Activated T-helper 1 cell treated with anti-CD3 and anti-CD28 coated beads, Interleukin-12 subunit alpha, Interleukin-12 subunit beta, Interleukin-2, Interleukin-4 antibody, amounts not matched to agents 30 ng/mL and 10 ng/mL and 1 ng/mL, durations not matched to agents 14 hours and 24 hours and 36 hours (primary cell): ENCODE measurements at places on chromosomes 7 and 10. TPM values are rescaled to one million over a fixed set of nuclear protein-coding genes. Genes with fewer than 3 reads are reported as not detected.
A peak's percentile ranks its signal among the peaks of the same experiment; 100 is the strongest.

GRCh38 chr10:3333426-3333825 lies 160.8 kb upstream of the PITRM1 start:
- no peak for DNase-seq
- H3K36me3 ChIP-seq: no peaks in the 10 kb centered on the region
- no peak overlapping the region for H3K27ac ChIP-seq

GRCh38 chr10:56596257-56596656 lies 235.2 kb upstream of the ZWINT start:
- no peaks in the 10 kb centered on the region for H3K36me3 ChIP-seq
- no peaks in the 10 kb centered on the region for H3K4me1 ChIP-seq
- H3K27me3 ChIP-seq: no peaks in the 10 kb centered on the region
- no peak overlapping the region for H3K4me3 ChIP-seq
- no peak overlapping the region for H3K27ac ChIP-seq
- DNase-seq: no peak

DNA sequence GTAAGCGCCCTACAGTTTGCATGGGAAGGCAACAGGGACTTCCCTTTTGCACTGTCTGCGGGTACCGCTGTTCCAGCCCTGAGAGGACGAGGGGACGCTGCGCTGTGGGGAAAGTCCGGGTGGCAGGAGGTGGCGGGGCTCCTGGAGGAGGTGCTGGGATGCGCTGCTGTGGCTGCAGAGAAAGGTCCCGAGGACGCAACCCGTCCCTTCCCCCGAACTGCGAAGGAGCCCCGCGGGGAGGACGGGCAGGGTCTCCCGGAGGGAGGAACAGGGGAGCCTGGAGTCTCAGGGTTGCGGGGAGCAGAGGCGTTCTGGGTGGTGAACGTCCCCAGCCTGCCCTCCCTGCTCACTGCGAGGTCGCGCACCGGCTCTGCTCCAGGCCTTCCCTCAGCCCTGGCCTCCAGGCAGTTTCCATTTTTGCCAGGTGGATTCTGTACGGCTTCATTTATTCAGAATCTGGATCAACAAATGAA lies 91.6 kb downstream of the CXCL12 start:
- no peak overlapping the region for H3K4me3 ChIP-seq
- H3K27ac ChIP-seq: no peak overlapping the region
- H3K36me3 ChIP-seq: no peaks in the 10 kb centered on the region
- no peaks in the 10 kb centered on the region for H3K4me1 ChIP-seq

DNA sequence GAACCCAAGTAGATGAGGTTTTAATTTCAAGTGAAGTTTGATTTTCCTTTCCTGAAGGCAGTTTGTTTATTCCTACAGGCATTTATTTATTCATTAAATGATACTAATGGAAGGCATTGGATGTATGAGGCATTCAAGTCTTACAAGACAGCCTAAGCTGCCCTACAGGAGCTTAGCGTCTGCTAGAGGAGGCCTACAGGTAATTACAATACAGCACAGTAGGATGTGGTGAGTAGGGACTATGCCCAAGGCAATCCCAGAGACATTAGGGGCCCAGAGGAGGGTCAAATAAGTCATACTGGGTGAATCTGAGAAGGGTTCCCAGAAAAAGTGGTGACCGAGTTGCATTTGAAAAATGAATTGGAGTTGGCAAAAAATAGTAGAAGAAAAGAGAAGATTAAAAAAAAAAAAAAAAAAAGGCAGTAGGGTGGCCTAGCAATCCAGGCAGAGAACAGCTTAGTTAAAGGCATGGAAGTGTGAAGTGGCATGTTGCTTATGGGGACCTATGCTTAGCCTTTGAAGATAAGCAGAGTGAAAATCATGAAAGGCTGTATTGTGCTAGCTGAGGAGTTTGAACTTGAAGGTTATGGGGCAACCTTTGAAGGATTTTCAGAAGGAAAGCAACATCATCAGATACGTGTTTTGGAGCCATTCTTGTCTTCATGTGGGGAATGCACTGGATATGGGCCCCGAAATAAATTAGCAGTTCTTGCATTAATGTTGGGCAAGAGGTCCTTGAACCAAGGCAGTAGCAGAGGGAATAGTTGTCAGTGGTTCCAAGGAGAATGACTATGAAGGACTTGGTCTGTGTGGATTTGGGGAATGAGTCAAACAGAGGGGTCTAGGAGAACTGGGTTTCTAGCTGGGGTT lies 65.5 kb downstream of the SNX10 start:
- peaks cover 9% of the 10 kb centered on the region for H3K36me3 ChIP-seq
- H3K27me3 ChIP-seq: no peaks in the 10 kb centered on the region
- DNase-seq: no peak

DNA sequence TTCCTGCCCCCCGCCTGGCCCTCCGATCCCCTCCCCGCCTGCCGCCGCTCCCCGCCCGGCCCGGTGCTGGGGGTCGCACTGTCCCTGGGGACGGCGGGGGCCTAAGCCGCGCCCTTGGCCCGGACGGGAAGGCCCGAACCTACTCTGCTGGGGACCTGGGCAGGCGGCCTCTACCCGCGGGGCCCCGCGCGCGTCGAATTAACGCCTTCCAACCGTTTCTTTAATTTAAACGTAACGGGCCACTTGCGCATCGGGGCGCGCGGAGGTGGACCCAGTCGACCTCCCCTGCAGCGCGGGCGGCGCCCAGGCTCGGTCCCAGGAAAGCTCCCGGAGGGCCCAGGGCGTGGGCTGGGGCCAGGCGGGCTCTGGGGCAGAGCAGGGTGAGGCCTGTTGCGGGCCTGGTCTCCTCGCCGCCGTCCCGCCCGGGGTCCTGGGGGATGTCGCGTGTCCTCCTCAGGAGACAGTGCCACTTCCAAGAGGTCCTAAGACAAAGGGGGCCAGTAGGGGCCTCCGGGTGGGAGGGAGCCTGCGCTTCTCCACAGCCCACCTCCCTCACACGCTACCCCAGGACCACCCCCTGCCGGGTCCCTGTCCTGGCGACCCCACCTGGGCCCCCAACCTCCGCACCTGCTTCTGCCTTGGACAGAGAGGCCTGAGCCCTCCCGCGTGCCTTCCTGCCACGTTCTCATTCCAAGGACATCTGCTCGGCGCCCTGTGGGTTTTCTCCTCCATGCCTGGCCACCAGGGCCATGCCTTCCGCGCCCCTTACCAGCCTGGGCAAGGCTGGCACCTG lies 658 bp upstream of the PTPRN2 start:
- H3K27me3 ChIP-seq: peaks cover 13% of the 10 kb centered on the region
- no peak for DNase-seq
- peak overlapping the region; percentile 20 for H3K4me3 ChIP-seq

- H3K36me3 ChIP-seq: no peaks in the 10 kb centered on the region
- no peak overlapping the region for H3K27ac ChIP-seq
- H3K27me3 ChIP-seq: peaks cover 19% of the 10 kb centered on the region
- no peak overlapping the region for H3K4me3 ChIP-seq
- DNase-seq: no peak
These were observed 3.4 kb downstream of the CLDN3 start for GRCh38 chr7:73766556-73767229.

Gene ADAMTS14
- 0.21 and 0.37 TPM in 2 replicates for total RNA-seq

Gene CLEC2L
- total RNA-seq: not detected in 2 replicates

GRCh38 chr10:3902054-3902808 lies 117.2 kb upstream of the KLF6 start:
- peak overlapping the region; percentile 93 for H3K27ac ChIP-seq
- peak overlapping the region; percentile 22 for H3K4me3 ChIP-seq
- peak; percentile 47 for DNase-seq
- H3K4me1 ChIP-seq: peaks cover 38% of the 10 kb centered on the region

DNA sequence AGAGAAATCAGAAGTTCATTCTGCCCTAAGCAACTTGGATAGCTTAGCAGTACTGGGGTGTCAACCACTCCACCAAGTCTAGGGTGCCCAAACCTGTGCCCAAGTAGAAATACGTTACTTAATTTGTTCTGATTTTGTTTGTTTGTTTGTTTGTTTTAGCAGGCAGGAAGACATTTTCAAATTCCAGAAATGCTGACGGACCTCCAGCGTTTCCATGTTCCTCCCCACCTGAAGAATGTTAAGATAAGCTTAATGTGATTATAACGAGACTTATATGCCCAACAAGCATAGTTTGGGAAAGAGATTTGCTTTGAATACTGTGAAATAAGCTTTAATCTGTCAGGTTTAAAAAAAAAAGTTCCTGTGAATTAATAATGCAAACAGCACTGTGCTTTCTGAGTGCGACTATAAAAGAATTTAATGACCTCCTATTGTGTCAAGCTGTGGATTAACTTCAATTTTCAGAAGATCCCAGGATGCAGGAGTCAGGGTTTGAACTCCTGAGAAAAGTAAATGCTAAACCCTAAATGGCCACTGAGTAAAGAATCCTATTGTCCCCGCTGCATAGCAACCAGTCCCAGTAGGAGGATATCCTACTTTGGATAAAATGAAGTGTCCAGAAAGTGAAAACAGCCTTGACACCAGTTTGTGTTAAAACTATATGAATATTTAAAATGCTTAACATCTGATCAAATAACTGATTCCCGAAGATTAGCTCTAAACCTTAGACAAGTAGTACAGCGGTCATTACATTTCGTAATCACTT lies 56.5 kb downstream of the LYZL1 start:
- H3K36me3 ChIP-seq: no peaks in the 10 kb centered on the region
- H3K4me3 ChIP-seq: no peak overlapping the region
- H3K27me3 ChIP-seq: no peaks in the 10 kb centered on the region
- H3K27ac ChIP-seq: no peak overlapping the region
- H3K4me1 ChIP-seq: no peaks in the 10 kb centered on the region
- no peak for DNase-seq

- no peaks in the 10 kb centered on the region for H3K4me1 ChIP-seq
- no peak for DNase-seq
- no peak overlapping the region for H3K27ac ChIP-seq
- H3K36me3 ChIP-seq: no peaks in the 10 kb centered on the region
- peaks cover 6% of the 10 kb centered on the region for H3K27me3 ChIP-seq
- no peak overlapping the region for H3K4me3 ChIP-seq
These were observed 41.9 kb upstream of the FAM180A start for GRCh38 chr7:135790371-135790977.

DNA sequence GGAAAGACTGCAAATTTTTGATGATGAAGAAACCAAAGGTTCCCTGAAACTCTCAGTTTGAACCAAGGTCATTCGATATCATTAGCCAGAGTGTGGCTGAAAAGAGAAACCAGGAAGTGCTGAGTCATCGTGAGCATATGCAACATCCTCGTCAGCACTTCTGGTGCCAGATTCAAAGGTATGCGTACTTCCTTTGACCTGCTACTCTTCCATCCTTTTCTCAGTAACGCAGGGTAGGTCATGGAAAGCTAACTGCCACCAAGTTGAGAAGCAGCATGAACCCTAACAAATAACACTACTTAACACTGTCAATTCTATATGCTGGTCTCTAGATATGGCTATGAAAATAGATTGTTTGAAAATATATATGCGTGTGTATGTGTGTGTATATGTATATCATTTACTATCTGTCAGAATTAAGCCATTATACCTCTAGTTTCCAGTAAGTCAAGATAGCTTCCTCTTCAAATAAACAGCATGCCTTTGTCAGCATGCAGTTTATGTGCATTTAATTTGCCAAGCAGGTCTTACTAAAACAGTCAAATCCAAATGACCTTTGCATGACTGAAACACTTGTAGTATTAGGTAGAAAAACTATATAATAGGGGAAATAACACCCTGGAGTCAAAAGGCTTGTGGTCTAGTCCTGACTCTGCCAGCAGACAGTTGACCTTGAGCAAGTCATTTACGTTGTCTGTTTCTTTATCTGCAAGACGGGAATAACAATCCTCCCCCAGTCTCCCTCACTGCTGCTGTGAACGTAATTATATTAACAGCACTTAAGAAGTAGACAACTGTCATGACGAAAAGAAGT lies 26.4 kb downstream of the CDK6 start:
- H3K4me1 ChIP-seq: peaks cover 93% of the 10 kb centered on the region
- H3K4me3 ChIP-seq: peak overlapping the region; percentile 66
- peak overlapping the region; percentile 93 for H3K27ac ChIP-seq
- peak; percentile 72 for DNase-seq
- H3K36me3 ChIP-seq: peaks cover 34% of the 10 kb centered on the region
- no peaks in the 10 kb centered on the region for H3K27me3 ChIP-seq

DNA sequence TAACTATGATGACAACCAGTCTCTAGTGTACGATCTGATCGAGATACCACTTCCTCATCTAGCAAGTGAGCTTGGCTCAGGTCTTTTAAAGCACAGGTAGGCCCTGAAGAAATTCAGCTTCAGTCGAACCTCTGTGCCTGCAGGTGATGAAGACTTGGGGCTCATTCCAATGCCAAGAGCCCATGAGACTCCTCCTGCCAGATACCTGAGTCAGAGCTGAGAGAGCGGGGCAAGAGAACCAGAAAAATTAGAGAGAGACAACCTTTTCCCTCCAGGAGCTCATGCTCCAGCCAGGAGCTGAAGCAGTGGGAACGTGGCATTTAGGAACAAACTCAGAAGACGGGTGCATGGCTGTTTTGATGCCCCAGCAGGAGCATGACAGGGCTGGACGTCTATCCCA lies 232.7 kb downstream of the FANK1 start:
- no peaks in the 10 kb centered on the region for H3K4me1 ChIP-seq
- H3K4me3 ChIP-seq: no peak overlapping the region
- H3K27ac ChIP-seq: no peak overlapping the region
- no peaks in the 10 kb centered on the region for H3K36me3 ChIP-seq

GRCh38 chr7:26381476-26382353 lies 90.1 kb downstream of the SNX10 start:
- H3K27me3 ChIP-seq: peaks cover 34% of the 10 kb centered on the region
- H3K4me1 ChIP-seq: peaks cover 7% of the 10 kb centered on the region
- H3K4me3 ChIP-seq: no peak overlapping the region

Gene PGAM2
- total RNA-seq: 0.42 and 0.78 TPM in 2 replicates

Gene ANKRD2
- total RNA-seq: not detected in 2 replicates

DNA sequence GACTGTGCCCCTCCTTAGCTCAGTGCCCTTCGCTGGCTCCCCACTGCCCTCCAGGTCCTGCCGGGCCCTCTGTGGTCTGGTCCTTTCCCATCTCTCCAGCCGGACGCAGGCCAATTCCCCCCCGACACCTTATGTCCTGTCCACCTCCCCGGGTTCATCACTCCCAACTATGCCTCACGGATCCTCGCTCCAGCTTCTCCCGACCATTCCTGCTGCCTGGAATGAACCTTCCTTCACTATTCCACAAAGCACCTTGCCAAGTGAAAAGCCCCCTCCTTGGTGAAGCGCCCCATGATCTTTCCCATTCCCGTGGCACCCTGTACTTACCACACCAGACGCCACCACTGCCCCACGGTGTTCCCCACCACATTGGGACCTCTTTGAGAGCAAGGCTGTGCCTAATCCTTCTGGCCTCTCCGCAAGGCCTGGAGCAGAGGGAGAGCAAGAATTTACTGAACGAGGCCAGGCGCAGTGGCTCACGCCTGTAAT lies 47.2 kb downstream of the TMEM270 start:
- peaks cover 1% of the 10 kb centered on the region for H3K27me3 ChIP-seq
- DNase-seq: no peak
- H3K27ac ChIP-seq: no peak overlapping the region
- no peaks in the 10 kb centered on the region for H3K36me3 ChIP-seq
- no peak overlapping the region for H3K4me3 ChIP-seq
- H3K4me1 ChIP-seq: no peaks in the 10 kb centered on the region

DNA sequence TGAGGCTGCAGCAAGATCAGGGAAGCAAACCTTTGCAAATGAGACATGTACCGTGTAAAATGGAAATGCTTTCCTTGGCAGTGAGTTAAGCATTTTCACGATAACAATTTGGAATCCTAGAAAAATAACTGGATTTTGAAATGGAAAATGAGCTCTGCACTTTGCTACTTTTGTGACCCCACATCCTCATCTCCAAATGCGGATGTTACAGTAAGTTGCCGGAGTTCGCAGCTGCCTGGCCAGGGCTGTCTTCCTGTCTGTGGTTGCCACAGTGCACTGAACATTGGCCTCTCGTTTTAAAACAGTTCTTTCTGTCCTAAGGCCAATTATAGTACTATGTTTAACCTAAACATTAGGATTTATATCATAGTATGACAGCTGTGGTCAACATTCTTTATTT lies 136.2 kb upstream of the FZD8 start:
- no peak for DNase-seq
- no peaks in the 10 kb centered on the region for H3K4me1 ChIP-seq
- H3K36me3 ChIP-seq: no peaks in the 10 kb centered on the region
- H3K4me3 ChIP-seq: no peak overlapping the region
- peaks cover 2% of the 10 kb centered on the region for H3K27me3 ChIP-seq
